Activated naive CD8-positive, alpha-beta T cell treated with anti-CD3 and anti-CD28 coated beads, Interleukin-2, amount 50 U/mL, for 24 hours (primary cell): ENCODE measurements at places on chromosomes 12 and 14.

DNA sequence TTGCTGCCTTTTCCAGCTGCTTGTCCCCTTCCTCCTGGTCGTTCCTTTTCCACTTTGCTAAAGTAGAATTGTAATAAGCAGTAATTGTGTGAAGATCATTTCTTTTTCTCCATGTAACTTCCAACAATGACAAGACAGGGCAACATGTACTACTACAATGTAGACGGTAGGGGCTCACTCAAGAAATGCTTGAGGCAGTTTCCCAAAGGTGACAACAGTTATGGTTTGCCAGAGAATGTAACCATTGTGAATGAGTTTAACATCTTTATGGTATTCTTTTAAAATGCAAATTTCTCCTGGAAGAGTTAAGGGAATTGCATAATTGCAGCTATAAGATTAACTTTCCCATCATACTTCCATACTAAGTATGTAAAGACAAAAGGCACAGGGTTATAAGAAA lies 23.8 kb upstream of the PHLDA1 start:
- no peak for DNase-seq

- no peak for DNase-seq
These were observed 113.3 kb upstream of the TMPO start for GRCh38 chr12:98402091-98402490.

DNA sequence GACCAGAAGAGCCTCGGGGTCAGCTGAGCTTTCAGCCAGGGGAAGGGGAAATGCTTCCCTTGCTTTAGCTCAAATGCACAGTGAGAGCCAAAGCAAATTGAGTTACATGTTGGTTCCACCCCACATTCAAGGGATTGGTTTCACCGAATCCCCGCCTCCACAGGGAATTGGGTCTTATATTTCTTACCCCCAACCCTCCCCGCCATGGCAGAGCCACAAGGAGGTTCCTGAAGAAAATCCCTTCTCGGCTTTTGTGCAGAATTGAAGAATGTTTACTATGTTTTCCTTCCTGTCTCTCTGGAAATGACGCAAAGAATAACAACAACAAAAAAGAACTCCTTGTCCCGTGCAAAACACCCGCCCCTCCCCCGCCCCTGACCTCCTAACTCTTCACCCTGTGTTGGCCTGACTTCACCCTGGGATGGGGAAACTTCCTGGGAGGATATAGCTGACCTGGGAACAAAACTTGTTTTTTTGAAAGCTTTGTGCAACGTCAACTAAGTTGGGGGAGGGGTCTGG lies 21.9 kb upstream of the CIPC start:
- no peak for DNase-seq

- DNase-seq: no peak
These were observed 167.3 kb downstream of the PLCZ1 start for GRCh38 chr12:18570543-18570942.

- no peak for DNase-seq
These were observed 640 bp upstream of the G2E3 start for GRCh38 chr14:30558362-30558674.

- DNase-seq: no peak
These were observed 3.1 kb upstream of the ATF7IP start for GRCh38 chr12:14362352-14362751.

DNA sequence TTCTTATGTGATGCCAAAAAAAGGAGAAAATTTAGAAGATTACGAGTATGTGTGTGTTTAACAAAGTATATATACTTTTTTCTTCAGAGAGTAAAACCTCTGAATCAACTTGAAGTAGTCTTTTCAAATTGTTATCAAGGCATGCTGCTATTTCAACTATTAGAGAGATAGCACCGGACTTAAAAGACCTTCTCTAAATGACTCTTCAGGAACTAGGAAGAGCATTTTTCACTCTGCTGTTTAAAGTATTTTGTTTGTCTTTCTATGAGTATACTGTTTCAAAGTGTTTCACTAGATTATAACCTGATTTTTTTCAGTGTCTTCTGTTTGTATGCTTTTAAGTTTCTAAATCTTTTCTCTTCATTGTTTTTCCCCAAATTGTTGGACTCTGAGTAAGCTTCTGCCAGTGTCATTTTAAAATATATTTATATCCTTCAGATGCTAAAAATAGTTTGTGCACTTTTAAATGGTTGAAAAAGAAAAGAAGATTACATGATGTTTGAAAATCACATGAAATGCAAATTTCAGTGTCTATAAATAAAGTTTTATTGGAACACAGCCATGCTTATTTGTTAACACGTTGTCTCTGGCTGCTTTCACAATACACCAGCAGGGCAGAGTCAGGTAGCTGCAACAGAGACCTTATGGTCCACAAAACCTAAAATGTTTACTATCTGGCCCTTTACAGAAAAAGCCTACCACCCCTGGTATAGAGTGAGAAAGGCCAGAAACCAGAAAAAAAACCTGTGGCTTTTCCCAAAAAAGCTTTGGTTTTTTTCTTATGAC lies 21.3 kb downstream of the CRADD start:
- DNase-seq: no peak

DNA sequence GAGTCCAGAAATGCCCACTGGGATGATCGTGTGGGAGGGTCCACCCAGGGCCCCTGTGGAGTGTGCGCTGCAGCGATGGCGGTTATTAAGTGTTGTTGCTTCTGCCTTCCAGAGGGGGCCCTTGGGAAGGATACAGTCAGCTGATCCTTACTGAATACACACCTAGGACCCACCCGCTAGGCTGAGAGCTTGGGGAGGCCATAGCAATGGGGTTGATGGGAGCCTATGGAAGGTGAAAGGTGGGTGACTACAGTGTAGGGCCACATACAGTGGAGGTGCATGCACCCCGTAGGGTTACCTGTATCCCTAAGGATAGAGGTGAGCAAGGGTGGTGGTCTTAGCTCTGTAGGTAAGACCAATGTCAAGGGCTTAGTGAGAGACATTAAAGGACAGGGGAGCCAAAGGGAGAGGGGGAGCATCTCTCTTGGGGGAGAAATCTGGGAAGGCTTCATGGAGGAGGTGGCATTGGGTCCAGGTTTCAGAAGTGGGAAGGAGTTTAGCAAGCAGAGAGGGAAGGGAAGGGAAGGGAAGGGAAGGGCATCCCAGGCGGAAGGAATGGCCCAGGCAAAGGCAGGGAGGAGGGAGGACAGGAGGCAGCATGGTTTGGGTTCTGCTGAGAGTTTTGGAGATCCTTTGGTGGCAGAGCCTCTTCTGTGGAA lies 73.1 kb upstream of the RIN3 start:
- no peak for DNase-seq

GRCh38 chr12:68342966-68343365 lies 10.8 kb upstream of the MDM1 start:
- DNase-seq: no peak

GRCh38 chr14:88346048-88346639 lies 23.1 kb upstream of the KCNK10 start:
- DNase-seq: no peak

DNA sequence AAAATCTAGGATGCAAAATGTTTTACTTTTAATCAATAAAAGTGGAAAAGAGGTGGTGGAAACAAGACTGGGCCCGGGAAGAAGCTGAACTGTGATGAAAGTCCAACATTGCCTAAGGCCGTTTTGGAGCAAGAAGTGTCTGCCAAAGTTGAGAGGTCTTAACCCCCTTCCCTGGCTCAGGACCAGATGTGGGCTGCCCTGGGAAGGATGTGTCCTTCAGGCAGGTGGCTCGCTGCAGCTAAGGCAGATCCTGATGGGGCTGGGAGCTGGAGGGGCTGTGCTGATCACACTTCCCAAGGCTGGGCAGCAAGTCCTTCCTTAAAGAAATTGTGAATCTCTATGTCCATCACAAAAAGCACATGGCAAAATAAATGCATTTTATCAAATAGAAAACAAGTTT lies 581.6 kb downstream of the GALC start:
- no peak for DNase-seq

DNA sequence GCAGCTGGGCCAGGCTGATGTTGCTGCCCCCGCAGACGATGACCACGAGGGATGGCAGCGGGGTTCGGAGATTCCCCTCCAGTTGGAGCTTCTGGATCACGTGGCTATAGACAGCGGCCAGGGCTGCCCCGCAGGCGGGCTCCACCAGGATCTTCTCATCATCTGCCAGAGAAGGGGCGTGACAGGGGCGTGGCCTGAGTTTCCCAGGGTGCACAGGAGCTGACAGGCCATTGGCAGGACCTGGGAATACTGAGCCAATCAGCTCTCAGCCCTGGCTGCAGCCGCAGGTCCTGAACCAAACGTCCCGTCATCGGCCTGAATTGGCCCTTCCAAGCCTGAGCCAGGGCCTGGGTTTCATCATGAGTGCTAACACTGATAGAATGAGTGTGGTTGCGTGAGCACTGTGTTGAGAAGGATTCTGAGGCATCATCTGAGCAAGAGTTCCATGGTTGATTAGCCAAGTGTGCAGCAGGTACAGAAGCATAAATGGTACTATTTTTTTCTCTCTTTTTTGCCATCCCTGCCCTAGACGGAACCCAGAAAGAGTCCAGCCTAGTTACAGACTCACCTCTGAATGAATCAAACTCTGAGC lies 10.6 kb downstream of the SDS start:
- DNase-seq: no peak

DNA sequence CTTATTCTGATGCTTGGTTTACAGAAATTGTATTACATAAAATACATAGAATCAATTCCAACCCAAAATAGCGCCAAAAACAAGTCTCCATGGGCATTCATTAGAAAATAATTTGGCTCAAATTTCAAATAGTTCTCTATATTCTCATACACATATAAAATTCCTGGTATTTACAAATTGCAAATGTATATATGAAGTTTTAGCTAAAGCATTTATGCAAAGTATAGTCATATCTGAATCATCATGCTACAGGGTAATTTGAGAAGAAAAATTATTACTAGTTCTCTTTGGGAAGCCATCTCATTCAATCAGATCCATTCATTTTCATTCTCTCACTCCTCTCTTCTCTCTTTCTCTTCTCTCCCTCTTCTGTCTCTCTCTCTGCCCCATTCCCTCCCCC lies 257.8 kb downstream of the DPF3 start:
- DNase-seq: no peak

DNA sequence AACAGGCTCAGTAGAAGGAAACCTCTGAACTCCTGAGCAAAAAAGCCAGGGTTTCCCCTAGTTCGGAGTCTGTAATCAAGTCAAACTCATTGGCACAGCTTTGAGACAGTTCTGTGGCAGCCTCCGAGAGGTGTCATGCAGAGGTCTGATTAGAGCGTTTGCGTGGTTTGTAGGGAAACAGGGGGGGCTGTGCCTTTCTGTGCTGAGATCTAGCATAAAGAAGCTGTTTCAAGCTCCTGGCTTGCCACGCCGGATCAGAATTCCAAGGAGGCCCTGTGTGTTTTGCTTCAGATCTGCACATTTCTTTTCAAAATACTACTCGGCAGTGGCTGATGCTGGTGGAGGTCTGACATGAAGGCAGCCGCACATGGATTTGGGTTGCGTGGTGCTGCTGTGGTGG lies 1.7 kb downstream of the CABP1 start:
- DNase-seq: no peak

DNA sequence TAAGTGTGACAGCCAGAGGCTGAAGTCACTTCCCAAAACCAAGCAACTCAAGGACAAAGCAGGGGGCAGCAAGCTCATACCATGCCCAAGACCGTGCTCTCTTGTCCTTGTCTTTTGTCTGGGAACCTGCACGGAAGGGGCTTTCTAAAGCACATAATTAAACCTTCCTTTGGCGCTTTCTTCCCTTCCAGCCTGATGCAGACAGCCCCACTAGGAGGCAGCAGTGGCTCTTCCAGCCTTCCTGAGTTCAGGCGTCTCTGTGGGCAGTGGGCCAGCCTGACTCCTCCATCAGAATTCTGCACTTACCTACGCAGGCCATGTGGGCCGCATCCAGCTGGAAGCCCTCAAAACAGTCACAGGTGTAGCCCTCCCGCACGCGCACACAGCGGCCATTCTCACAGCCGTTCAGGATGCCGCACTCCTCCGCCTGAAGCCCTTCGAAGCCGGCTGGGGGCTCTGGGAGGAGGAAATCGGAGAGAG lies 7.6 kb downstream of the ISCA2 start:
- DNase-seq: no peak

- no peak for DNase-seq
These were observed 336.8 kb upstream of the TMEM132C start for GRCh38 chr12:127930122-127930521.

DNA sequence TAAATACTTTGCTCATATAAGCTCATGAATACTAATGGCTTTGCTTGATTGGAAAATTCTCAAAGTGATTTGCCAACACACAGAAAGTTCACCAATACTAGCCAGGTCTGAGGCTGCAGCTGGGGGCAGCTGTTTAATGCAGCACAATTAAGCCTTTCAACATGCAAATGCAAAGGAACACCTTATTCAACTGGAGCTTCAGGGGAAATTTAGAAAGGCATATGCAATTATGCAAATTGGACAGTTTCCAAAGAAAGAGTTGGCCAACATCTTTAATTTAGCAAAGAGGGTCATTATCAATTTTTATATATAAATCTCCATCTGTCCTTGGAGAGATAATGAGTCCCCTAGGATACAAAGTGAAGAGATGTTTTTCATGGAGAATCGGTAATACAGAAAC lies 40.2 kb upstream of the OTOGL start:
- no peak for DNase-seq

GRCh38 chr12:69161829-69162228 lies 77.5 kb upstream of the CPSF6 start:
- peak; percentile 18 for DNase-seq

DNA sequence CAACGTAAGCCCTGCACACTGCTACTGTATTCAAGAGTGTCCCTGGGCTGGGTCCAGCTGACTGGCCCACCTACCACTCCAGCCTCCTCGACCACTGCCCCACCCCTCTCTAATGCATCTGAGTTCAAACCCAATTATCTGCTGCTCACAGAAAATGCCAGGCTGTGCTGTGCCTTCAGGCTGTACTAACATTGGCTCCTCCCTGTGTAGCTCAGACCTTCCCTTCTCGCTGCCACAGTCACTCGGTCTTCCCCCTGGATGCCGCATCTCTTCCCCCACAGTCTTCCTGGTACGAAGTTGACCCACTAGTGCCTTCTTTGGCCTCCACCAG lies 12.1 kb downstream of the FICD start:
- DNase-seq: no peak

DNA sequence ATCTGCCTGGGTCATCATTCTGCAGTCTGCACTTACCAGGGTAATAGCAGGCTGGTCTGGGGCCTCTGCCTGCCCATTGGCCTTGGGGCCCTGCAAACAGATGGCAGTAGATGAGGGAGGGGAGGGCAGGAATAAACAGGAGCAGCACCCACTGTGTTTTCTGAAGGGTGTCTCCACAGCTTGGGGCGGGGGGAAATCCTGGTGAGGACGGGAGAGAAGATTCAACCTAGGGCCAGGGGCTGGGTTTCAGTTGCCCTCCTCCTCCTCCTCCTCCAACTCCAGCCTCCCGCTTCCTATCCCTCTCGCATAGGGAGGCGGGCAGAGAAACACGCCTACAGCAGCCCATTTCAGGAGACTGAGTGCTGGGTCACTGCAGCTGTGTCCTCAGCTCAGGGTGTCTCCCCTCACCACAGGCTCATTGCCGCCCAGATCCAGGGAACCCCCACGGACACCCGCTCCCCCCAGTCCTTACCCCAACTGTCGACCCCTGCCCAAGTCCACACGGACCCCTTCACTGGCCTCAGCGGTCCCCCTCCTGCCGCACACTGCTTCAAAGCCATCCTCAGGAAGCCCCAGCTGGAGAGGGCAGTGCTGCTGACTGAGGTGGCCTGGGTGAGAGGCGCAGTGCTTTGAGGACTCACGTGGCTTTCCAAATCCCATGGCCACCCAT lies 9.1 kb upstream of the KRT80 start:
- no peak for DNase-seq
